ENCODE measurements at places on chromosomes 3 and 15. TPM values are rescaled to one million over a fixed set of nuclear protein-coding genes. Genes with fewer than 3 reads are reported as not detected.

Gene CHRM5
- 0.20 TPM for total RNA-seq

Gene MIX23
- 22.2 TPM for total RNA-seq

Gene SMAD6
- 5.2 TPM for total RNA-seq

Gene CACNA2D2
- under 0.01 TPM for total RNA-seq

Gene DUOXA2
- total RNA-seq: not detected

Gene GOLGA8B
- total RNA-seq: 4.8 TPM

Gene SCN5A
- total RNA-seq: 5.9 TPM

Gene MST1R
- 0.22 TPM for total RNA-seq

Gene SH3GL3
- total RNA-seq: under 0.01 TPM

Measured in lung microvascular endothelial cell (primary cell).